CD4-positive, alpha-beta T cell treated with Interleukin-6 at 100 ng/mL for 8 hours (primary cell): ENCODE measurements at places on chromosomes 2 and 18.

DNA sequence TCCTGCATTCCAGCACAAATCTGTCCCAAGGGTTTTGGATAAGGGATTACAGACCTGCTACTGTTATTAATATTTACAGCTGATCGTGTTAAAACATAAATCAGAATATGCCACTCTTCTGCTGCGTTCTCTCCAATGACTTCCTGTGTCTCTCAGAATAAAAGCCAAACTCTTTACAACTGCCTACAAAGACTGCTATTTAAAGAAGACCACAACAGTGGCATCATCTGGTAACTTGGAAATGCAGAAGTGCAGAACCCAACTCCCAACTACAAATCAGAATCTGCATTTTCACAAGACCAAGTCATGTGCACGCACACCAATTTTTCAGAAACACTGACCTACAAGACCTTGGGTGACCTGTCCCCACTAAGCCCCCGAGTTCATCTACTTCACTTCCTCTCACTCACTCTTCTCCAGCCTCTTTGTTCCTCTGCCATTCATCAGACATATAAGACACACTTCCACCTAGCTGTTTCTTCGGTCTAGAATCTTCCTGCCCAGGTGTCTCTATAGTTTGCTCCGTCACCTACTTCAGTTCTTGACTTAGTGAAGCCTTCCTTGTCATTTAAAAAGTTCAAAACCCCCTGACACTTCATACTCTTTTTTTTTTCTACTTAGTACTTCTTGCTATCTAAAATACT, 36.0 kb downstream of the CHN1 start:
- DNase-seq: no peak

GRCh38 chr18:70674896-70675295, 386.1 kb downstream of the SOCS6 start:
- no peak for DNase-seq

DNA sequence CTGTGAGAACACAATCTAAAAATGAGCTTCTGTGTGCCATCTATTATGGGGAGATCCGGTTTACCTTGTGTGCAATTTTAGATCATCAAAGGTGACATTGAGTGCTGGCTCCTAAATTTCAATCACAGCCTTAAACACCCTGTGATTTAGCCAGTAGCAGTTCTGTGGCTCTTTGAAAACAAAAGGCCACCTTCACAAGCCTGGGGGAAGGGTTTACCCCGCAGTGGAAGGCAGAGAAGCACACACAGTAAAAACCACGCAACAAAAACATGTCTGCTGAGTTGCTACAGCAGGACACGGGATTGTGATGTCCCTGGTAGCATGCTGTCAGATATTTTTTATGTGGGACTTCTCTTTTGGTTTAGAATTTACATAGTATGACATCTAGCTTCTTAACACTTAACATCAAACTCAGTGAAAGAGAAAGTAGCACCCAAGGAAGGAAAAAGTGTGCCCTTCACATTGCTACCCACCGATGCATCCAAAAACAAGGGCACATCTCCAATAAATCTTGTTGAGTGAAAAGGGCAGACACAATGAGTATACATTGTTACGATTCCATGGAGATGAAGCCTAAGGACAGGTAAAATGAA, 56.1 kb upstream of the RNF152 start:
- no peak for DNase-seq

DNA sequence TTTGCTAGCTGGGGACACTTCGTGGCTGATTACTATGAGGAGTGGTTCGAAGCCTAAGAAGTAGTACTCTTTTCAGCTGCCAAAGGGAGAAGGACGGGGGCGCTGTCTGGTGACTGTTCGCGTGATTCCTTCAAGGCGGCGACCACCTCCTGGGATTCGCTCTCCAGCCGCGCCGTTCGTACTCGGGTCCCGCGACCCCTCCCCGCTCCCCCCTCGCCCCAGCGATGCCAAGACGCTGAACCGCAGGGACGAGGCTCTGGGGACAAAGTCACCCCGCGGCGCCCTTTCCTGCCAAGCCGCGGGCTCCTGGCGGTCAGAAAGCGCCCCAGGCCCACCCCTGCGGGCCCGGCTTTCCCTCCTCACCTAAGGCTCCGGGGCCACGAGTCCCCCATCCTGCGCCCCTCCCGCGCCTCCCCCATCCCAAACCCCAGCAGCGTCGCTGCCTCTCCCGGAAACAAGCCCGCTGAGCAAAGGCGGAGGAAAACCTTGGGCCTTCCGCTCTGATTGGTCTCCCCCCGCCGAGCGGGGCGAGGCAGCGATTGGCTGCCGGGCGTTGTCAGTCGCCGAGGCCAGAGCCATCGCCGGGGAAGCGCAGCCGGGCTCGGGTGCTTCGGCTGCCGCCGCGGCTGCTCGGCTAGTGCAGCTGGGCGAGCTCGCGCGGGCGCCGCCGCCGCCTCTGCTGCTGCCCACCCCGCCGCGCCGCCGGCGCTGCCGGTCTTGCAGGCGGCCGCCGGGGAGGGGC, 404.3 kb downstream of the XIRP2 start:
- peak; percentile 14 for DNase-seq

- no peak for DNase-seq
Observed at GRCh38 chr2:202149936-202150335, 76.9 kb downstream of the KIAA2012 start.

- no peak for DNase-seq
Observed at GRCh38 chr2:134462791-134463698, 209.2 kb downstream of the MGAT5 start.

DNA sequence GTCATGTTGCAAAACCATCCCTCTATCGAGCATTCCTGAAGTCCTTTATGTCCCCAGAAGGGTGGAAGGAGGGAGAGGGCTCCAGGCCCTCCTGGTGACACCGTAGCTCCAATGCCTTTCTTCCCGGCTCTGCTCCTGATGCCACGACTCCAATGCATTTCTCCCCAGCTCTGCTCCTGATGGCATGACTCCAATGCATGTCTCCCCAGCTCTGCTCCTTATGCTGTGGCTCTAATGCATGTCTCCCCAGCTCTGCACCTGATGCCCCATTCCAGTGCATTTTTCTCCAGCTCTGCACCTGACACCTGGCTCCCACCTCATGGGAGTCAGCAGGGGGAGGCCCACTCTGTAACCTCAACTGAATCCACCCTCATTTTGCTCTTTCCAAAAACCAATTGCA, 153.0 kb upstream of the SALL3 start:
- DNase-seq: no peak

DNA sequence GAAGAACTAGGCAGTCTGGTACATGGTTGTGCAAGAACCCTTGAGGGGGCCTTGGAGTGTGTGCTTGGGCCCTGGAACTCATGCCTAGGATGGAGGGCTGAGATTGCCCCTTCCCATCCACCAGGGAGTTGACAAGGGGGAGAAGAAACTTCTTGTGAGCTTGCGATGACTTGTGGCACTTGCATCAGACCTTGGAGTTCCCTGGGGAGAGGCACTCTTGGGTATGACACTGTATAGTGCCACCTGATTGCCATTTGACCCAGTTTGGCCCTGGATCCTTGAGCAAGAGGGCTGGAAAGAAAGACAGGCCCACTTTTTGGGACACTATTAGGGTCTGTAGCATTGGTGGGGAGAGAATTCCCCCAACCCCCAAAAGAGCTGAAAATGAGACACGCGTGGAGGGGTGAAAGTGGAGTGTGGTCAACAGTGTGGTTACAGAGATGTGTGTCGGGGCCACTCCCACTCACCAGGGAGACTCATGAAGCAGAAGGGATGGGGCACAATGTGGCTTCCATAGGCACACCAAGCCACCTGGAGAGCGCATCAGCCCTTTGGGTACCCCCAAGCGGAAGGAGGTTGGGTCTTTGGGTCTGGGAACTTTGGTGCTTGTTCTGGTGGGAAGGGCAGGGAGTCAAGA, 101.3 kb downstream of the MSH2 start:
- no peak for DNase-seq

DNA sequence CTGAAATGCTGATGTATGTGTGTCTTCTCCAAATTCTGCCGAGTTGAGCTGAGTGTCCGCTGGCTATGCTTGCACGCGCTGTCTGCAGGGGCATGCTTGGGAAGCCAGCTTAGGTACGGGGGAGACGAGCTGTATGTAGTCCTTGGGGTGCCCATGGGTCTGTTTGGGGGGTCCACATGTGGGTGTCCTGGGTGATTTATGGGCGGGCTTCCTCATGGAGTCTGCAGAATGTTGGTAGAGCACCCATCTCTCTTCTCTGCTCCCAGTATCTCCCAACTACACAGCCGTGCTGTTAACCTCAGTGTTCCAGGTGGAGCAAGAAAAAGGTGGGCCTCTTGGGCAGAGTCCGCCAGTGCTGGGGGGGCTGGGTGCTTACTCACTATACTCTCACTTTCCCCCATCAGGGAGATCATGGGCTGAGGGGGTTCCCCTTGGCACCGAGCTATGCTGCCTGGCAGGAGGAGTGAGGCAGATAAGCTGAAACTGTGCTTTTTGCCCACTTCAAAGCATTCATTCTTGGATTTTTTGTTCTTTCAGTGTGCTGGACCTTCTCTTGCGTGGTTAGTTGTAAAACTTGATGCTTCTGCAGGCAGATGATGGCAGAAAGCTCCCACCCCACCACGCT, 128.2 kb upstream of the ALKAL2 start:
- no peak for DNase-seq

GRCh38 chr2:52356556-52356955, 1324.6 kb upstream of the NRXN1 start:
- DNase-seq: no peak

DNA sequence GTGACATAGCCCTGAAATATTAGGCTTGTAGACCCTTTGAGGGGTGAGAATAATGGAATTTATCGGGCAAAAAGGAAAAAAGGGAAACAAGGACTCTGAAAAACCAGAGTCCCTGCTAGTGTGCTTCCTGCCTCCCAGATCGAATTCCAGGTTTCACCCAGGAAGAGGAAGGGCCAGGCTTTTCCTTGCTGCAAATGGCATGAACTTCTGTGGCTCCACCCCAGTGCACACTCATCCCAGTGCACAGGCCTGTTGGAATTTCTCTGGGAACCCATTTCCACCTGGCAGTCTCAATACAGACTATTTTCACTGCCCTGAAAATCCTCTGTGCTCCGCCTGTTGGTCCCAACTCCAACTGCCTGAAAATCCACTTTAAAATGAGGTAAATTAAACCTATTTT, 29.9 kb downstream of the C18orf54 start:
- DNase-seq: no peak

DNA sequence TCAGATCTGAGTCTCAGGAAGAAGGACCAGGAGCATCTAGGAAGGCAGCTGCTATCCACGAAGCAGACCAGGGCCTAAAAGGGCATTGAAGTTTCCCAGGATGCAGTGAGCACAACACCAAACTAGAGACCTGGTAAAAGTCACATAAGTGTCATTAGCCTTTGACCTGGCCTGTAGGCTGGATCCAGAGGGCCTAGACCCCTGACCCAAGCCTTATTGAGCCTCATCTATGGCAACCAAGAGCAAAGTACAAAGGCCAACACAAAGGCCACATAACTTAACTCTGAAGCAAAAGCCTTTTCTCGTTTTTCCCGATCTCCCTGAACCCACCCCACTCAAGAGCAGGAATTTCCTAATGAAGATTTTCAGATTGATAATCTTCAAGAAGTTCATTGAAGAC, 127.3 kb upstream of the SRD5A2 start:
- DNase-seq: no peak

DNA sequence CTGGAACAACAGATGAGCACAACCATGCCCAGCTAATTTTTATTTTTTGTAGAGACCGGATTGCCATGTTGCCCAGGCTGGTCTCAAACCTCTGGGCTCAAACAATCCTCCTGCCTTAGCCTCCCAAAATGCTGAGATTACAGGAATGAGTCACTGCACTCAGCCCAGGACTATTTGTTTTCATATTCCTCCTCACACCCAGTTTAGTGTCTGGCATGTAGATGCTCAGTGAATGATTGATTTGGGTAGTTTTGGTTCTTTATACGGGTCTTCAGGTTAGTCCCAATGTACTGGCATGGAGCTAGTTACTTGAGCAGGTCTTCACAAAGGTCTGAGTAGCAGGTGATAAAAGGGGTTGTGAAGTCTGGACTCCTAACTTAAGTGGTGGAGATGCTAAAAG, 6.2 kb downstream of the EIF2B4 start:
- DNase-seq: no peak

GRCh38 chr2:86185517-86186212, 9.6 kb downstream of the IMMT start:
- DNase-seq: peak; percentile 31

DNA sequence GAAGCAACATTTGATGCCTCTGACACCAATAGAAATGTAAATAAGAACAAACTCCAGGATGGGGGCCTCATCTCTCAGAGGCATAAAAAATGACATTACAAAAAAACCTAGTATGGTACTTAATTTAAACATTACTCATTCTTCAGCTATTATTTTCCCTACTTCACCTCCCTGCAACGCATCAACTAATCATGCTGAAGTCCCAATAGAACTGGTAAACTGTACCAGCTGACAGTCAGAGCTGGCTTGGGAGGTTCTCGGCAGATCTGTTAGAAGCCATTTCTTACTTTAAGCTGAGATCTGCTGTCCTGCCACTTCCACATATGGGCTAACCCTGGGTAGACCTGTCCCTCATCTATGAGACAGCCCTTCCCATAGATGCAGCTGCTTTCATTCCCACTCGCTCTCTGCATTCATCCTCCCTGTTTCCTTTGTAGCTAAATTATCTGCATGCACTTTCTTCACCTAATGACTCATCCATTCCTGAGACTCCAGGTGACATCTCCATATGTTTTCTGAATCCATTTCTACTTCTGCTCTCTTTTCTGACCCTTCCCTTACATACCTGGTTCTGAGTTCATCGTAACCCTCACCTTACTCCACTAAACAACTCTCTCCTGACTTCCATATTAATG, 108.1 kb downstream of the AOX1 start:
- DNase-seq: no peak

DNA sequence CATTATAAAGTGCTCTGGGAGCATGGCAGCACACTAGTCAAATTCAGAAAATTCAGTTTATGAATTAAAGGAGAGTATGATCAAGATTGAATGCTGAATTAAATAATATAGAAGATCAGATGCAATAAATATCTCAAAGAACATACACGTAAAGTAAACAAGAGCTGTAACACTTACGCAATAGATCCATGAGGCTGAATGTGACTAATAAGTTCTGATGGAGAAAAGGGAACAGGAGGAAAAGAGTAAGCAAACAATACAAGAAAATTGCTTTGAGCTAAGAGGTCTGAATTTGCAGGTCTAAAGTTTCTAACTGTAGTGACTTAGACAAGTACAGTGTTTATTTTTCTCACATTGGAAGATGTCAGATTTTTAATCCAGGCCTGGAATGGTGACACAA, 646.7 kb upstream of the ZNF804A start:
- no peak for DNase-seq

- DNase-seq: no peak
Observed at GRCh38 chr18:31303771-31304170, 14.2 kb upstream of the DSG1 start.

DNA sequence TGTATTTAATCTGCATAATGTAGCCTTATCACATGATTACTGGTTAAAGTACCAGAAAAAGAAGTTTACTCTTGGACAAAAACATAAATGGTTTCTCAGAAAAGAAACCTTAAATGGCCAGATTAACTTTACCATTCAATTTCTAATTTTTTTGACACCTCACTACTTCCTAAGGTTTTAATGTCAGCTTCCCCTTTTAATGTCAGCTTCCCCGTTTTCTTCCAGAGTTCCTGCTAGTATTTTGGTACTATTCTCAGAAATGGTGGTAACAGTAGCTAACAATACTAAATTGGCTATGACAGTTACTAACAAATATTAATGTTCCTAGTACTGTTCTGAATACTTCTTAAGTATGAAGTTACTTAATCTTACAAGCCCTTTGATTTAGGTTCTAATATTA, 22.4 kb upstream of the SLC8A1 start:
- DNase-seq: no peak

GRCh38 chr2:208101716-208102631, 22.4 kb downstream of the CRYGD start:
- DNase-seq: no peak
